GM12878 (cell line): ENCODE measurements at places on chromosomes 1 and 21. TPM values are rescaled to one million over a fixed set of nuclear protein-coding genes. Genes with fewer than 3 reads are reported as not detected.

DDR2 gene
- 8.4 and 8.8 TPM in 2 replicates for total RNA-seq

SPRR1A gene
- total RNA-seq, result not detected in 2 replicates

IFI44L gene
- total RNA-seq, result 187 and 193 TPM in 2 replicates

DNA sequence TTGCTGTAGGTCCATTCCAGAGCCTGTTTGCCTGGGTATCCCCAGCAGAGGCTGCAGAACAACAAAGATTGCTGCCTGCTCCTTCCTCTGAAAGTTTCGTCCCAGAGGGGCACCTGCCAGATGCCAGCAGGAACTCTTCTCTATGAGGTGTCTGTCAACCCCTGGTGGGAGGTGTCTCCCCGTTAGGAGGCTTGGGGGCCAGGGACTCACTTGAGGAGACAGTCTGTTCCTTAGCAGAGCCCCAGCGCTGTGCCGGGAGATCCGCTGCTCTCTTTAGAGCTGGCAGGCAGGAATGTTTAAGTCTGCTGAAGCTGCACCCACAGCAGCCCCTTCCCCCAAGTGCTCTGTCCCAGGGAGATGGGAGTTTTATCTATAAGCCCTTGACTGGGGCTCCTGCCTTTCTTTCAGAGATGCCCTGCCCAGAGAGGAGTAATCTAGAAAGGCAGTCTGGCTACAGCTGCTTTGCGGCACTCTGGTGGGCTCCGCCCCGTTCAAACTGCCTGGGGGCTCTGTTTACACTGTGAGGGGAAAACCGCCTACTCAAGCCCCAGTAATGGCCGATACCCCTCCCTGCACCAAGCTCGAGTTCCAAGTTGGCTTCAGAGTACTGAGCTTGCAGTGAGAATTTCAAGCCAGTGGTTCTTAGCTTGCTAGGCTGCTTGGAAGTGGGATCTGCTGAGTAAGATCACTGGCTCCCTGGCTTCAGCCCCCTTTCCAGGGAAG, 8.7 kb upstream of the SLC25A24 start:
- H3K27me3 ChIP-seq, result no peaks in the 10 kb centered on the region
- no peaks in the 10 kb centered on the region for H3K36me3 ChIP-seq
- H3K4me1 ChIP-seq, result no peaks in the 10 kb centered on the region
- H3K27ac ChIP-seq, result no peak overlapping the region

DNA sequence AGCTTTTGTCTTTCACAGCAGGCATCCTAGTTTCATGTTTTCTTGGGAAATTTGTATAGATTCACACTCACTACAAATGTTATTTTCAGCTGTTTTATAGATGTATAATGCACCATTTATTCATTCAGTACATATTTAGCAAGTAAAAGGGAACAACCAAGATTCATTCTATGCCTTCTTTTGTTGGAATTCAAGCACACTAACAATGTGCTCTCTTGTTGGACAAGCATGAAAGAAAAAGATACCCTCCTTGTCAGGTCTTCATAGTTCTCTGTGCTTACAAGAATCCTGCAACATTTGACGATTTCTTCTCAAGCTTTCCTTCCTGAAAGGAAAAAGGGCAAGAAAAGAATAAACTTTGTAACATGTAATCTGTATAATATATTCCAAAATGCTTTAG, 456.0 kb downstream of the USP25 start:
- no peak for DNase-seq
- H3K4me3 ChIP-seq, result no peak overlapping the region
- no peaks in the 10 kb centered on the region for H3K36me3 ChIP-seq
- H3K27ac ChIP-seq, result no peak overlapping the region

DNA sequence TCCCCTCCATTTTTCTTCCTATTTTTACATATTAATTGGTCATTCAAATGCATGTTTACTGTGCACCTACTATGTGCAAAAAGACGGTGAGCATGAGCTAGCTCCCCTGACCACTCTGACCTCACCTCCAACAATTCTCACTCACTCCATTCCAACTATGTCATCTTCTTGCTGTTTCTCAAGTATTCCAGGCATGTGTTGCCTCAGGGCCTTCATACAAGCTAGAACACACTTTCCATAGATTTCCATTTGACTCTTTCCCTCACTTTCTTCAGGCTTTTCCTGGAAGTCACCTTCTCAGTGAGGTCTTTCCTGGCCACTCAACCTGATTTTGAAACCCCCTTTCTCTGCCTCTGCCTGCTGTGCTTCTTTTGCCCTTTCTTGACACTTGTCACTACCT, 32.6 kb downstream of the CHIA start:
- no peaks in the 10 kb centered on the region for H3K27me3 ChIP-seq
- H3K4me3 ChIP-seq, result no peak overlapping the region
- no peaks in the 10 kb centered on the region for H3K4me1 ChIP-seq
- DNase-seq, result no peak

DNA sequence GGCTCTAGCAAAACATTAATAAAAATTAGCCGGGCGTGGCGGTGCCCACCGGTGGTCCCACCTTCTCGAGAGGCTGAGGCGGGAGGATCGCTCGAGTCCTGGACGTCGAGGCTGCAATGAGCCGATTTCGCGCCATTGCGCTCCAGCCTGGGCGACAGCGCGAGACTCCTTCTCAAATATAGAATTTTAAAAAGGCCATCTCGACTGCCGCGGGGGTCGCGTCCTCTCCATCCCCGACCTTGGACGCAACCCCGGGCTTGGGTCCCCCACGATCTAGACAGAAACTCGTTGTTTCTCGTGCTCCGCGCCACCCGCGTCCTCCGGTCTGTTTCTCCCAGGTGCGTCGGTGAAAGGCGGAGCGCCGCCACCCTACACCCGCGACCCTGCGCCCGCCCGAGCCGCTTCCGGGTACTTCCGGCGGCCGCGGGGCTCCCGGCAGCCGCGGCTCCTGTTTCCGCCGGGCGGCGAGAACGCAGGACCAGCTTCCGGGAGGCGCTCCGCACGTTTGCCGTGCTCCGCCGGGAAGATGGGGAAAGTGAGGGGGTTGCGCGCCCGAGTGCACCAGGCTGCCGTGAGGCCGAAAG, at the start of gene SLX9:
SLX9 (plus strand) TSS at position 498 of the 584 bp plus-strand sequence; CDS start at position 527, 29 bp downstream.
- H3K27ac ChIP-seq, result peak within 1 kb of the TSS; percentile 50
- H3K36me3 ChIP-seq, result 0 out of 2 replicates have a peak, but pooled peaks cover 3% of the 10 kb centered on the region
- H3K4me1 ChIP-seq, result peaks cover 18% of the 10 kb centered on the region
- H3K27me3 ChIP-seq, result no peaks in the 10 kb centered on the region
- DNase-seq, result no peak

- H3K27ac ChIP-seq, result no peak overlapping the region
- peak; percentile 15 for DNase-seq
- H3K27me3 ChIP-seq, result no peaks in the 10 kb centered on the region
- H3K4me1 ChIP-seq, result no peaks in the 10 kb centered on the region
- H3K4me3 ChIP-seq, result no peak overlapping the region
These were observed 102.4 kb upstream of the SERBP1 start for GRCh38 chr1:67532452-67533216.

- no peak overlapping the region for H3K27ac ChIP-seq
- no peaks in the 10 kb centered on the region for H3K4me1 ChIP-seq
- H3K4me3 ChIP-seq, result no peak overlapping the region
- no peak for DNase-seq
These were observed 248.4 kb downstream of the SIPA1L2 start for GRCh38 chr1:232381394-232382100.

DNA sequence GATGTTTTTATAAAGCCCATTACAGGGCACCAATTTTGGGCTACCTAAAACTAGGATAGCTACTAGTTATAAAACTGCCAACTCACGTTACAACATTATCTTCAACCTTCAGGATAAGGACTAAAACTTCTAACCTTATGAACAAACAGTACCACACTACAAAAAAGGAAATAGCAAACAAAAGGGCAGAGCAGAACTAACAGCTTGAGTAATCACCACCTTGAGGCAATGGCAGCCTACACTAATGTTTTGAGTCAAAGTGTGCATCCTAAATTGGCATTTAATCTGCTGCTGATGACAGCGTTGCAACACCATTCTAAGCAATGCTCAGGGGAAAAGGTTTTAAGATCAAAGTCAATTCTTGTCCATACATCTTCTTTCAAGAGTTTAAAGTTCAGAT, 27.2 kb downstream of the PTP4A2 start:
- no peak overlapping the region for H3K4me3 ChIP-seq
- no peaks in the 10 kb centered on the region for H3K27me3 ChIP-seq
- peak; percentile 64 for DNase-seq

GRCh38 chr1:155166471-155167165, 6.5 kb downstream of the KRTCAP2 start:
- no peaks in the 10 kb centered on the region for H3K36me3 ChIP-seq
- no peak for DNase-seq
- H3K27me3 ChIP-seq, result no peaks in the 10 kb centered on the region
- peaks cover 3% of the 10 kb centered on the region for H3K4me1 ChIP-seq
- H3K27ac ChIP-seq, result no peak overlapping the region

- no peak for DNase-seq
- H3K27ac ChIP-seq, result no peak overlapping the region
- H3K36me3 ChIP-seq, result peaks cover 37% of the 10 kb centered on the region
- H3K4me3 ChIP-seq, result no peak overlapping the region
- no peaks in the 10 kb centered on the region for H3K27me3 ChIP-seq
These were observed 35.8 kb upstream of the RIPK4 start for GRCh38 chr21:41802684-41803083.

DNA sequence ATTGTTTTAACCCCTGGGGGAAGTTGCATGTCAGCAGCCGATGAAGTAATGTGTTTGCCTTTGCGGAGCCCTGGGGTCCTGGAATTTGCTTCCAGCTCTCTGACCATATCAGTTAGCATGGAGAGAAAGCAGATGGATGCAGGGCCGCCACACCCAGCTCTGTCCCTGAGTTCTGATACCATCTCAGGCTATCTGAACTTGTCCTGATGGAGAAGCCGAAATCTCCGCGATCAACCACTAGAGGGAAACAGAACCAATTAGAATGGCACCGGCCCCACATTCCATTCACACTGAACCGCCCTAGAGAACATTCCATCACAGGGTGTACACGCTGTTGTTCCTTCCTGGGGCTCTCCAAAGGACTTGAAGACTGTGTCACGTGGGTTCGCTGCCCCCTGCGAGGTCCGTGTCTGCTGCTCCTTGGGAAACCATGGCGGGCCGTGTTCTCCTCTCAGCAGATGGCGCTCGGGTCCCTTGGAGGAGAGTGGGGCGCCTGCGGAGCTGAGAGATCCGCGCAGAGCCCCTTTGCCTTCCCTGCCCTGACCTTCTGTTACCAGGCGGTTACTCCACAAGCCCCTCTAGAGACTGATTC, 75.4 kb downstream of the ABCA4 start:
- H3K36me3 ChIP-seq, result no peaks in the 10 kb centered on the region
- DNase-seq, result no peak
- no peak overlapping the region for H3K4me3 ChIP-seq

PYHIN1 gene
- total RNA-seq, result 0.28 and 0.35 TPM in 2 replicates

DNA sequence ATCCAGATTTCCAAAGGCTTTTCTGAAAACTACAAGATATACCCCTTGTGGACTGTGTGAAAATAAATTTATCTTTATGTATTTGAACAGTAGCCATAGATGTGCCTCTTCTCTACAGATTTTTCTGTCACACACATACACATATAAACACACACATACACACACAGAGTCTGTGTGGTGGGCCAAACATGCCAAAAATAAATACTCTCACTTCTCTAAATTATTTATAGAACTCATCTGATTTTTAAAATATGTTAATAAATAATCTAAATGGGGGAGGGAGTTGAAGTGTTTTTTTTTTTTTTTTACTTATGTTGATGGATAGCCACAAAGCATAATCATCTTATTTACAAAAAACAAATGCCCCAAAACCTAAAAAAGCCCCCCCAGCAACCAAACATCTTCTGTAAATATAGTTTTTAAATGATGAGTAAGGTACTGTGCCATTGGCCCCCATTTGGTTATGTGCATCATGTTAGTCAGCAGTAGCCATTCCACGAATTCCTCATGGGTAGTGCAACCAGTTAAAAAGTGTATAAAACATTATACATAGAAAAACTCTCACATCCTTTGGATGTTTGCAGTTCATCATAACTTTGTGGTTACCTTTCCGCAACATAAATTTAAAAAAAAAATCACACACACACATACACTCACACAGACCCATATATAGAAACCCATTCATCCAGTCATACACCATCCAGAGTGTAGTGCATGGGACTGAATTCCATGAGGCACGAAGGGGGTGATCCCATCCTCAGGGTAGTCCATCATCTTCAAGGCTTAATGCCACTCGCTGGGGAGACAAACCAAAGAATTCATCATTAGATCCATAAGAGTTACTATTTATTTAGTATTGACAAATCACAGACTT, 8.2 kb upstream of the MAGOH start:
- H3K36me3 ChIP-seq, result peaks cover 15% of the 10 kb centered on the region
- H3K27ac ChIP-seq, result peak overlapping the region; percentile 22; the same call in 1 of the 2 replicates
- H3K4me3 ChIP-seq, result no peak overlapping the region
- no peaks in the 10 kb centered on the region for H3K27me3 ChIP-seq

- H3K27me3 ChIP-seq, result no peaks in the 10 kb centered on the region
- H3K27ac ChIP-seq, result no peak overlapping the region
- no peaks in the 10 kb centered on the region for H3K36me3 ChIP-seq
- H3K4me1 ChIP-seq, result no peaks in the 10 kb centered on the region
- DNase-seq, result no peak
These were observed 234.7 kb upstream of the GJB5 start for GRCh38 chr1:34520111-34520510.

- H3K27me3 ChIP-seq, result no peaks in the 10 kb centered on the region
- no peak overlapping the region for H3K4me3 ChIP-seq
- H3K27ac ChIP-seq, result no peak overlapping the region
- DNase-seq, result no peak
These were observed 497.0 kb downstream of the RWDD3 start for GRCh38 chr1:95730986-95731385.

DNA sequence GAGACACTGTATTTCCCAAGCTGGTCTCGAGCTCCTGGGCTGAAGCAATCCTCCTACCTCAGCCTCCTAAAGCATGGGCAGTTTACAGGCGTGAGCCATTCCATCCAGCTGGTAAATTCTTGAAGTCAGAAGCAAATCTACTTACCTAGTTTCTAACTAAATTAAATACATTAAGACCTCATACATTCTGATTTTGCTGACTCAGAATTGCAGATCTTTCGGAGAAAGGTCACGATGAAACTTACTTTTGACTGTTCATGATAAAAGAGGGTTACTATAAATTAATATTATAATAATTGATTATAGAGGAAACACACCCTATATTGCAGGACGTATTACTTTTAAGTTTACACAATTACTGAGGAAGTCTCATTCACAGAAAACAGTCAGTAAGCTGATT, 132.3 kb downstream of the ZZZ3 start:
- H3K27ac ChIP-seq, result no peak overlapping the region
- H3K4me3 ChIP-seq, result no peak overlapping the region
- no peaks in the 10 kb centered on the region for H3K27me3 ChIP-seq
- no peaks in the 10 kb centered on the region for H3K36me3 ChIP-seq

DNA sequence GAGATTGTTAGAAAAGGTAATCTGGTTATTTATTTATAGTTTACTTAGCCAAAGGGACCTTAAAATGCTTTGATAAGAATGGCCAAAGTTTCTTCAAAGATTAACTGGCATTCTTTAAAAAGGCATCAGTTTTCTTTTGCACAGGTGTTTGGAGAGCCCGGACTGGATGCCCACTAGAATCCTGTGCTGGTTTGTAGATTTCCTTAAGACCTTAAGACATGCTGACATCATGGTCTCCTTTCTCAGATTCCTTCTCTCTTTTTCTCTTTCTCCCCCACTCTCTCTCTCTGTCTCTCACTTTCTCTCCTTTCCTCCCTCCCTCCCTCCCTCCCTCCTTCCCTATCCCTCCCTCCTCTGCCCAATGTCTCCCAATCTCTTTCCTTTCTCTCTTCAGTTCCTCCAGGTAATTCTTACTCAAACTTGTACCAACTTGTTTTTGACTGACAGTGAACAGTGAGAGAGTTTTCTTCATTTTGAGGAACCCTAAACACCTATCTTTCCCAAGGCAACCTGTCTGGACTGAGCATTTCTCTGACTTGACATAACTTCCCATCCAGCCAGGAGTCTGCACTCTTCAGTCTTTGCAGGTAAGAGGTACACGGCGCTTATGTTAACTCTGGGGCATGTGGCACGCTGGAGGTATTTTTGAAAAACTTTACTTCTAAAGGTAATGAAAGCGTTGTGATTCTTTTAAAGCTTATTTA, at the start of gene KCNJ15:
KCNJ15 (plus strand) TSS at position 393 of the 704 bp plus-strand sequence. CDS start 42,271 bp downstream, outside the sequence.
- H3K27ac ChIP-seq, result no peak within 1 kb of the TSS
- H3K27me3 ChIP-seq, result no peaks in the 10 kb centered on the region; the same call in 1 of the 2 replicates
- no peaks in the 10 kb centered on the region for H3K4me1 ChIP-seq
- DNase-seq, result no peak
